ENCODE measurements at places on chromosomes 5 and 9.

- peak; percentile 70 for DNase-seq
Measured at GRCh38 chr9:124126648-124127646, 115.4 kb downstream of the LHX2 start.

- DNase-seq, result peak; percentile 36
Measured at GRCh38 chr5:180670586-180671359, 21.4 kb upstream of the FLT4 start.

- no peak for DNase-seq
Measured at GRCh38 chr9:30932226-30932625, 1452.2 kb upstream of the ACO1 start.

DNA sequence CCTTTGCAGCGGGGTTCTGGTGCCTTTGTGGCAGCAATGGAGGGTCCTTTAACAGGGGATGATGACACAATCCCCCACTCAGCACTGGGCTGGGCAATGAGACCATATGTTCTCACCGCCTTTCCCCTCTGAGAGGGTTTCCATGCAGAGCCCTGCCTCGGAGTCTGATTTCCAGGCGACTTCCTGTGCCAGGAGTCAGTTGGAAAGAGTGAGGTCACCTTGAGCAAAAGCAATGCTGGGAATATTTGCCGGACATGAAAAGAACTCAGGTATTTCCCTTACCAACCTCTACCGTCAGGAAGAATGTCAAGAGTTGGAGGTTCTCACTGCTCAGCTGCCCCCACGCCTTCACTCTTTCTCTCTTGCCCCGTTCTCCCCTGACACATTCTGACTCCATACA, 284.2 kb upstream of the IRX1 start:
- DNase-seq, result no peak

DNA sequence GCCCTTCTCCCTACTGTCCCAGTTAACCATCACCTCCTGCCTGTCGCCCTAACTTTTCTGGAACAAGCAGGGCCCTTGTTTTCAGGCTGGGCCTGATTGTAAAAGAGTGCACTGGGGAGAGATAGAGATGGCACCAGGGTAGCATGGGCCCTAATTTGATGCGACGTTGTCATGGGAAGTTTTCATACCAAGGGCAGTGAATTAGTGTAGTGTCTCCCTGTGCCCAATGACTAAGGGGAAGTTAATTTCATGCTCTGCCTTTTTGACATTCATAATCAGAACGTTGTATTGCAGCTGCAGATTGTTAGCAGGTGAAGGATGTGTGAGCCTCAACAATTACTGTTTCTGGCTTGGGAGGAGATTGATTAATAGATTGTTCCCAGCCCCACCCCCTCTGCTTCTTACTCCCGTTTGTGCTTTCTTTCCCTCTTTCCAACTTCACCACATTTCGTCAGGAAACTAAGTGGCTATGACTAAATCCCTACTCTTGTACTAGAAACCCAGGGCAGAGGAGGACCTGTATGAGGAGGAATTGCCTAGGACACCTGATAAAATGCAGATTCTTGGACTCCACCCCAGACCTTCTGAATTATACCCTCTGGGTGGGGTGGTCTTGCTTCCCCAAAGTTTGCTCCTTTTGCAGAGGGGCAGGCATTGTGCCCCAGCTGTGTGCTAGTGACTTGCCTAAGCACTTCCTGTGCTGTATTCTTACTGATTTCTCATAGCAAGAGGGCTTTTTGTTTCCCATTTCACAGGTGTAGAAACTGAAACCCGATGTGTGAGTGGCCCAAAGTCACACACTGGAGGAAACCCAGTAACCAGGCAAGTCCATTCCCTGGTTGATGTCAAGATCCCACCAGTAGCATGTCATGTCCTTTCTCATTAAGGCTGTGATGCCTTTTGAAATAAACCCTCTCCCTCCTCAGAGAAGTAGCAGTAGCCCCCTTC, 56.3 kb downstream of the DAB2IP start:
- DNase-seq, result peak; percentile 14

GRCh38 chr5:153774686-153775085, 264.0 kb downstream of the FAM114A2 start:
- DNase-seq, result no peak

- DNase-seq, result no peak
Measured at GRCh38 chr5:178455480-178455835, 134.7 kb downstream of the COL23A1 start.

DNA sequence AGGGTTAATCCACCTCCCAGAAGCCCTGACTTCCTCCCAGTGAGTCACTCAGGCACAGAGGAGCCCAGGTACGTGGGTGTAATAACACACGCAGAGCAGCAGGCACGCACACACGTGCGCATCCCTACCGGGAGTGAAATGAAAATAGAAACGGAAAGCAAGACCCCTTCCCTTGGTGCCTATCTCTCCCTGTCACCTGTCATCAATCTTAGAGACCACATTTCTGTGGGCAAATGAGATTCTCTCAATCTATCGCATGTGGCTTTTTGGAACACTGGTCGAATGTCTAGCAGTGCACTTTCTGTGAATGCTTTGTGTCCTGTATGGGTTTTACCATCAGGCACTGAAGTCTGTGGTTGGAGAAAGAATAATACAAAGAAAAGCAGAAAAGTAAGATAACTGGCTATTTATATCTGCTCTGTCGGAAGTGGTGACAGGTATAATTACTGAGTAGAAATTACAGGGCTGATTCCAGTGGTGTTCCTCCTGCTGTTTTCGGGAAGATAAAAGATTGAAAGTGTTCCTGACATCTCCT, 137.7 kb upstream of the GRIA1 start:
- no peak for DNase-seq

- DNase-seq, result no peak
Measured at GRCh38 chr5:33501899-33502298, 61.1 kb downstream of the TARS1 start.

GRCh38 chr5:88888848-88889188, 5.8 kb upstream of the MEF2C start:
- no peak for DNase-seq

DNA sequence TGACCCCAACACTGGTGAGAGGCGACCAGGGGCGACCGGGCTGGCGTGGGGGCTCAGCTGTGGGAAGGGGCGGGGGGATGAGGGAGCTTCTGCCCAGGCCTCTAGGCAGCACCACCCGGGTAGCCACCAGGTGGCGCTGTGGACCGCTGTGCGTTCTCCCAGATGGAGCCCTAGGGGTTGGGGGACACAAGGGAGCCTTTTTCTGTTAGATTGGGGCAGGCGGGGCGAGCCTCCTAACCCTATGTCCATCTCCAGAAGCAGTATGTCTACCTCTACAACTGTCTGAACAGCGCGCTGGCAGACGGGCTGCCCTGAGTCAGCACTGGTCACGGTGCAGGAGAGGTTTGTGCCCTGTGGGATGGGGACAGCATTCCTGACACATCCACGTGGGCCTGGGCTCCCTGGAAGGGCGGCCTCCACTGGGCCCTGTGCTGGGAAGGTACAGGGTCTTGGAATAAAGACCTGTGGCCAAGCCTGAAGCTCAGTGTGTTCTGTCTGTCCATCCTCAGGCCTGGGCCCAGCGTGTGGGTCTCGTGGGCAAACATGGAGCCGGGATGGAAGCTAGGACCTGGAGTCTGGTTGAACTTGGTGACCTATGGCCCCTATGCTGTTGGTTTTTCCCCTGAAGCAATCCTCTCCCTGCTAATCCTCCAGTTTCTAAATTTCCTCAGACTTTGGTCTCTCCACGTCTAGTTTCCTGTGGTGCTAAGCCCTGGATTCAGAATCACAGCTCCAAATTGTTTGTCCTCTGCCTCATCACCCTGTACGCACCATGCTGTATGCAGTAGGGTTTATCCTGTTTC, 23.1 kb upstream of the SPTLC1 start:
- peak; percentile 64 for DNase-seq

DNA sequence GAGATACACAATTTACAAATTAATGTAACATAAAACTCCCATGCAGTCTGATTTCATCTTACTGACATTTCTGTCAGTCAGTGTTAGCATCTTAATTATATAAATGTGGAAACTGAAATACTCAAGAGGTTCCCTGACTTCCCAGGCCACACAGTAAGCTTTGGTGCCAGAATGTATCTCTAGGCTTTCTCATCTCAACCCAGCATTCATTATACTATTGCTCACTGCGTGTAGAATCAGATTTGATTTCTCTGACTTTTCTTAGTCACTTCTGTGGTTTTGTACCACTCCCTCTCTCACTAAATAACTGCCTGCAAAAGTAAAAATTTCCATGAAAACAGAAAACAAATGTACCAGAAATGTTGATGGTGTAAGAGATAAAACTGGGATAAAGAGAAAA, 31.7 kb upstream of the CDKN2B start:
- peak; percentile 73 for DNase-seq

- no peak for DNase-seq
Measured at GRCh38 chr5:180339583-180340183, 13.5 kb downstream of the GFPT2 start.

DNA sequence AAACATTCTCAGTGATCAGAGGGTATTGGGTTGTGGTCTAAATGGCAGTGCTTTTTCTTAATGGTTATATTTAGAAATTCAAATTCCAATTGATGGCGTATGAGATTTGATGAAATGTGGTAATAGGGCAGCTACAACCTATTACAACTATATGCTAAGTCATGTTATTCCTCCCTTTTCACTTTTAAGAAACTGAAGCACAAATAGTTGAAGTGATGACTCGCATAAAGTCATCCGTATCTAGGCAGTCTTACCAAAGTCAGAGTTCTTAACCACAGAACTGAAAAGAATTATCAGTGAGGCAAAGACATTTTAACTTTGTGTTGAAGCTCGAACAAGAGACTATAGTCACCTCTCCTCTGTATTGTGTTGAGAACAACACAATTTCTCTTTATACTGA, 28.2 kb downstream of the C9orf152 start:
- DNase-seq, result peak; percentile 58

DNA sequence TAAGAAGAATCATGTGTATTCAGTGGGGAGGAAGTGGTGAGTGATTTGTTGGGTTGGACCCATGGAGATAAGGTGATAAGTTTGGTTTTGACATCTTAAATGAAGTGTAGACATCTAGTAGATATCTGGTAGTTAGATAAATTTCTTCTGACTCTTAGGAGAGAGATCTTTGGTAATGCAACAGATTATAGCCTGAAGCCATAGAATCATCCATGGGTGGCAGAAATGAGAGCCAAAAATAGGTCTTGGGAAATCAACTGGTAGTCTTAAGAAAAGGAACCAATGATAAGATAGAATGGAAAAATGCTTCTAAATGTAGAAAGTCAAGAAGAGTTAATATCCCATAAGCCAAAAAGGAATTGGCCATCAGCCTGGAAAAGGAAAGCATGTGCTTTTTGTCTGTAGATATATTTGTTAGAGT, 532.7 kb upstream of the GRAMD2B start:
- peak; percentile 4 for DNase-seq

- DNase-seq, result no peak
Measured at GRCh38 chr9:80948066-80948465, 741.3 kb downstream of the TLE1 start.

DNA sequence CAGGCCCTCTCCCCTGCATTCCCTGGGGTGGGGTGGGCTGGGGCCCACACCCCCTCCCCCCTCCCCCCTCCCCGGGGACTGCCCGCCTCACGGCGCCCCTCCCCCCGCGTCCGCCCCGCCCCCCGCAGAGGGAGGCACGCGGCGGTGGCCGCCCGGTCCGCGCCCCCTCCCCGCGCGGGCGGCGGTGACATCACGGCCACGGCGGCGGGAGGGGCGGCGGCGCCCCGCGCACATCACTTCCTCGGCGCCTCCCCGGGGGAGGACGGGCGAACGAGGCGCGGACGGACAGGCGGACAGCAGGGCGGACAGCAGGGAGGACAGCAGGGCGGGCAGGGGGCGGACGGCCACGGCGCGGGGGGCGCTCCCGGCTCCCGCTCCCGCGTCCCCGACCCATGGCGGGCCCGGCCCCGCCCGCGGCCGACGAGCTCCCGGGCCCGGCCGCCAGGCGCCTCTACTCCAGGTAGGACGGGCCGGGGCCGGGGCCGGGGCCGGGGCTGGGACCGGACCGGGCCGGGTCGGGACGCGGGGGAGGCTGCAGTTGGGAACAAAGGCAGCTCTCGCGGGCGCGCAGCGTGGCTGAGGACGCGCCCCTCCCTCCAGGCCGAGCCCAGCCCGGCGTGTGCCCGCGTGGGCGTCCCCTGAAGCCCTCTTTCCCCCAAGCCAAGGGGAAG, at the start of gene GPSM1:
TSS of gene GPSM1 (plus strand) at position 236 of the 671 bp plus-strand sequence. CDS start at position 393, 157 bp downstream.
- peak; percentile 60 for DNase-seq

Data from EL (cell line).